ENCODE measurements at places on chromosomes 11 and 22.

DNA sequence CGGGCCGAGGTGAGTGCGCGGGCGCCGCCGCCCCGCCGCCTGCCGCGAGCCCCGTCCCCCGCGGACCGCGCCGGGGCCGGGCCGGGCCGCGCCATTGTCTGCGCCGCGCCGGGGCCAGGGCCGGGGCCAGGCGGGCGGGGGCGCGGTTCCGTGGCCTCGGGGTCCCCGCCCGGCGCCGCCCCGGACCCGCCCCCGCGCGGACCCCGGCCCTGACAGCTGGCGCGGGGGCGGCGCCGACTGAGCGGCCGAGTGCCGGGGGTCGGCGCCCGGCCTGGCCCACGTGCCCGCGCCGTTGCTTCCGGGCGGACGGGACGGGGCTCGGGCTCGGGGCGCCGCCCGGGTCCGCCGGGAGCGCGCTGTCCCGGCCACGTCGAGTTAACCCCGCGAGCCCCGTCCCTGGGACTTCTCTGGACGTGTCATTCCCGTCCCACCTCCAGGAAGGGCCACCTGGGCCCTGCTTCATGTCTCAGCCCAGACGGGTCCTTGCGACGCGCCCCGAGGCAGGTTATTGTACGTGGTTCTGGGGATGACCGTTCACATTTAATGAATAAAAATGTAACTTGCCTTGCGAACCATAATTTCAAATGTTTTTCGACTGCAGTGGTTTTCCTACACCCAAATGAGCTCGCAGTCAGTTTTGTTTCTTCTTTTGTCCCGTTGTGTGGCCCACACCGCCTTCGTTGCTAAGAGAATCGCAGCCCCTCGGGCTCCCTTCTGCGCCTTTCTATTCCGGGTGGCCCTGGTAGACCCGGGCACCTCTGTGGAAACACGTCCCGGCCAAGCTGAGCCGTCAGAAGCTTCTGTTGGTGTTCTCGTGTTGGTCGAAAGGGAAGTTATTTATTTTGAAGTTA is 562 bp downstream of the ZBED4 start:
- H3K27me3 ChIP-seq: no peaks in the 10 kb centered on the region
- H3K4me3 ChIP-seq: peak overlapping the region; percentile 93
- peak; percentile 55 for DNase-seq

- H3K4me1 ChIP-seq: peaks cover 31% of the 10 kb centered on the region
- H3K36me3 ChIP-seq: no peaks in the 10 kb centered on the region
- H3K27ac ChIP-seq: no peak overlapping the region
- no peaks in the 10 kb centered on the region for H3K27me3 ChIP-seq
Measured at GRCh38 chr11:109112821-109113280, 309.1 kb upstream of the C11orf87 start.

DNA sequence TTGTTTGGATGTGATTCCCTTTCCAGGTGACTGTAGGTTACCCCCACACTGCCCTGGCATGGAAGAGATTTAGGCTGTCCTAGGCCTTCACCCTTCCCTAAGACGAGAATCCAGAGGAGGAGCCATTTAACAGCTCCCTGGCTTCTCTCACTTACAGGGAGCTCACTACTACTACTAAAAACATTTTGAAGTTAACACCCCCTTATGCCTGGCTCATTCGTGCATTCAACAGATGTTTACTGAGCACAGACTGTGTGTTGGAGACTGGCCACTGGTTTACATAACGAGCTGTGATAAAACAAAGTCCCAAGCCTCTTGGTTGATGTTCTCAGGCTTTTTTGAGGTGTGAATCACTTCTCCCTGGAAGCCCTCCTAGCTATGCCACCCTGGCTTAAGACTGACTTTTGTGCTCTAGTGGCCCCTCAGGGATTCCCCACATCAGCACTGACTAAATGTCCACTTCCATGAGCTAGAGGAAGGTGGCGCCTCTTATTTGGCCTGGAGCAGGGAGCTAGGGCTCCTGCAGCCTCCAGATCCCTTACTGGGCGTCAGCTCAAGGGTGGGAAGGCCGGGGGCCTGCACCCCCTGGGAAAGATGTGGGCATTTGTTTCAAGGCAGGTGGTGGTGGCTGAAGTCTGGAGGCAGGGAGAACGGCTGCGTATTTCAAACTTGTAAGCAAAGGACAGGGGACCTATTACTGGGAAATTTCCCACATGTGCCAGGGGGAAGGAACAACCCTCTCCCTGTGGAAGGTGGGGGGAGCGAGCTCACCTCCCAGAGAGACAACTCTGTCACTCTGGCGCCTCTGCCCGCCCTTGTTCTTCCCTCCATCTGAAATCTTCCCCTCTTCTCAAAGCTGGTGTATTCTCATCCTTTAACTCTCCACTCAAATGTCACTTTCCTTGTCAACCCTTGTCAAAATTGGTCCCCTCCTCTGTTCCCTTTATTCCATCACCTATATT is 19.4 kb upstream of the MALAT1 start:
- DNase-seq: peak; percentile 14
- H3K27ac ChIP-seq: peak overlapping the region; percentile 98

GRCh38 chr11:65776710-65777141 is 4.0 kb downstream of the AP5B1 start:
- no peaks in the 10 kb centered on the region for H3K27me3 ChIP-seq
- H3K4me1 ChIP-seq: peaks cover 20% of the 10 kb centered on the region
- H3K4me3 ChIP-seq: no peak overlapping the region

GRCh38 chr11:67441731-67442351 is 1.4 kb downstream of the CORO1B start:
- H3K36me3 ChIP-seq: no peaks in the 10 kb centered on the region
- H3K4me3 ChIP-seq: no peak overlapping the region
- H3K4me1 ChIP-seq: peaks cover 1% of the 10 kb centered on the region
- no peaks in the 10 kb centered on the region for H3K27me3 ChIP-seq
- no peak overlapping the region for H3K27ac ChIP-seq

DNA sequence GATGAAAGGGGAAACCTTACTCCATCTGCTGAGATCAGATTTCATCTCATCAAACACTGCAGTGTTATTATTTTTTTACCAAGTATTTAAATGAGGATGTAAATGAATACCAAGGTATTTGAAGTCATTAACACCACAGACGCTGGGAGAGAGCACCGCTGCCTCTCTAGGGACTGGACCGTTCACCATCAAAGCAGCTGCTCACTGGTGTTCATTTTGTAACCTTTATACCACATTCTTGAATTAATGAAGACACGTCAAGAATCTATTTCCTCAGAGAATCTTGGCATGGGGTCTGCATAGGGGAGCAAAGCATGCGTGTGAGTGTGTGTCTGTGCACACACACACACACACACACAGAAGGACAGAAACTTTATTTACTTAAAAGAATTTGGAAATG is 15.6 kb downstream of the SIAE start:
- no peak for DNase-seq
- H3K36me3 ChIP-seq: peaks cover 22% of the 10 kb centered on the region
- H3K27me3 ChIP-seq: no peaks in the 10 kb centered on the region
- no peak overlapping the region for H3K27ac ChIP-seq
- H3K4me1 ChIP-seq: no peaks in the 10 kb centered on the region

DNA sequence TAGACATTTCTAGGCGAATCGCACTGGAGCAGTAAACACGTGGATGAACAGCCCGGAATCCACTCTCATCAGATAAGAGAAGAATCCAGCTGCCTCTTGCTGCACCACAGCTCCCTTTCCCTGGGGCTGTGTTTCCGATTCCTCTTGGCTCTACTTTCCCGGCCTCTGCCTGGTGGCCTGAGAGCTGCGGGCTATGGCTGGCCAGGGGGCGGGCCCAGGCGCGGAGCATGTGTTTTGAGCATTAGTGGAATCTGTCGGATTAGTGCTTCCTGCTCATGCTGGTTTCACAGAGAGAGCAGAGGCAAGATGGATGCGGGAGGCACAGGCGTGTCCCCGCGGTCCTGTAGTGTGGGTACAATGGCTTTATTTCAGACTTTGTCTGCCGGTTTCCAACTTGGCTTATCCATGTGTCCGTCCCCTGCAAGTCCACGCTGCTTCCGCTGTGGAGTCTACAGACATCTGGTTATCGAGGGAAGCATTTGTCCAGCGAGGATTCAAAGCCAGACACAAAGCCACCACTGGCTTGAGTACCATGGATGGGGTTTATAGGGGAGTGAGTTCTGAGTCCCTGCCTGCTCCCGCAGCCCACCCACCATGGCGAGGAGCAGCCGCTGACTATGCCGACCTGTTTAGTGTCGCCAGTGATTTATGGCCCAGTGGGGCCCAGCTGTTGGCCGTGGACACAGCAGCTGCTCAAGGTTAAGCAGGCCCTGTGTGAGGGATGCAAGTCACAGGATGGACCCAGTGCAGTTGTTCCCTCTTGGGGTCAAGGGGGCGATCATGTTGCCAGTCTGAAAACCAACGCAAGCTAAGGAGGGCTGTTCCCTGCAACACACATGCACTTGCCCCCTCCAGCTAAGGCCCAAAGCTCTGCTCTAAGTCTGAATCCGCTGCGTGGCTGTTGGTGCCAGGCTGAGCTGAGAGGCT is 43.3 kb upstream of the EP300 start:
- H3K27me3 ChIP-seq: no peaks in the 10 kb centered on the region
- H3K4me1 ChIP-seq: peaks cover 2% of the 10 kb centered on the region
- peak overlapping the region; percentile 60 for H3K4me3 ChIP-seq
- no peak overlapping the region for H3K27ac ChIP-seq
- no peaks in the 10 kb centered on the region for H3K36me3 ChIP-seq

DNA sequence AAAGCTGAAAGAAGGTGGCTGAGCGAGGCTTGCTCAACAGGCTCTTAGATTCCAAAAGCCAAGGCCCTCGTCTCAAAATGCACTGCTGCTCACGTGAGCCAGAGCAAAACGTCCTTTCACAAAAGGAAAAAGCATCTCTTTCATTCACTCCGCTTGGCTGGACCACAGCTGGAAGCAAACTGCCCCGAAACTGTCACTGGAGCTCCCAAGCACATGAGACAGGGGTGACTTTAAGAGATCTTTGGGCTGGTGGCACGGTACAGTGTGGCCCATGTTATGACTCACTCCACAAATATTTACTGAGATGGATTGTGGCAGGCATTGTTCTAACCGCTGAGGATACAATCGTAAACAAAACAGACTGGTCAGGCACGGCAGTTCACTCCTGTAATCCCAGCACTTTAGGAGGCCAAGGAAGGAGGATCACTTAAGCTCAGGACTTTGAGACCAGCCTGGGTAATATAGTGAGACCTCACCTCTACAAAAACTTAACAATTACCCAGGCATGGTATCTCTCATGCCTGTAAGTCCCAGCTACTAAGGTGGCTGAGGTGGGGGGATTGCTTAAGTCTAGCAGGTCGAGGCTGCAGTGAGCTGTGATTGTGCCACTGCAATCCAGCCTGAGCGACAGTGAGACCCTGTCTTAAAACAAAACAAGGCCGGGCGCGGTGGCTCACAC is 3.6 kb downstream of the PLA2G6 start:
- H3K4me3 ChIP-seq: no peak overlapping the region
- H3K27ac ChIP-seq: no peak overlapping the region
- no peak for DNase-seq
- no peaks in the 10 kb centered on the region for H3K36me3 ChIP-seq

GRCh38 chr11:35246745-35247144 is 107.8 kb downstream of the CD44 start:
- H3K4me3 ChIP-seq: no peak overlapping the region
- no peaks in the 10 kb centered on the region for H3K27me3 ChIP-seq
- no peaks in the 10 kb centered on the region for H3K4me1 ChIP-seq
- no peak for DNase-seq
- no peaks in the 10 kb centered on the region for H3K36me3 ChIP-seq
- H3K27ac ChIP-seq: no peak overlapping the region

GRCh38 chr22:26342745-26343410 is 86.2 kb upstream of the ASPHD2 start:
- peaks cover 5% of the 10 kb centered on the region for H3K27me3 ChIP-seq
- H3K4me3 ChIP-seq: no peak overlapping the region
- no peak for DNase-seq
- no peaks in the 10 kb centered on the region for H3K36me3 ChIP-seq
- no peaks in the 10 kb centered on the region for H3K4me1 ChIP-seq

- H3K27me3 ChIP-seq: no peaks in the 10 kb centered on the region
- peaks cover 5% of the 10 kb centered on the region for H3K4me1 ChIP-seq
- peak; percentile 51 for DNase-seq
- peaks cover 73% of the 10 kb centered on the region for H3K36me3 ChIP-seq
Measured at GRCh38 chr22:31272522-31273446, 19.5 kb downstream of the PIK3IP1 start.

GRCh38 chr11:112856133-112856532 is 105.1 kb upstream of the NCAM1 start:
- H3K36me3 ChIP-seq: no peaks in the 10 kb centered on the region
- no peak for DNase-seq
- H3K27ac ChIP-seq: no peak overlapping the region
- no peaks in the 10 kb centered on the region for H3K4me1 ChIP-seq

GRCh38 chr11:65777821-65778361 is 2.9 kb downstream of the AP5B1 start:
- no peak for DNase-seq
- H3K4me1 ChIP-seq: no peaks in the 10 kb centered on the region
- H3K36me3 ChIP-seq: peaks cover 23% of the 10 kb centered on the region
- H3K27ac ChIP-seq: no peak overlapping the region
- no peak overlapping the region for H3K4me3 ChIP-seq

- H3K4me1 ChIP-seq: no peaks in the 10 kb centered on the region
- H3K27me3 ChIP-seq: no peaks in the 10 kb centered on the region
- no peak overlapping the region for H3K4me3 ChIP-seq
- H3K36me3 ChIP-seq: peaks cover 22% of the 10 kb centered on the region
Measured at GRCh38 chr11:13368041-13368446, 90.5 kb downstream of the BMAL1 start.

GRCh38 chr11:587546-587945 is 11.3 kb downstream of the PHRF1 start:
- H3K4me1 ChIP-seq: peaks cover 4% of the 10 kb centered on the region
- DNase-seq: no peak
- no peaks in the 10 kb centered on the region for H3K27me3 ChIP-seq

- no peaks in the 10 kb centered on the region for H3K4me1 ChIP-seq
- no peak overlapping the region for H3K27ac ChIP-seq
- H3K27me3 ChIP-seq: no peaks in the 10 kb centered on the region
- no peak overlapping the region for H3K4me3 ChIP-seq
- no peak for DNase-seq
Measured at GRCh38 chr11:115919341-115920091, 415.3 kb upstream of the CADM1 start.

- H3K4me1 ChIP-seq: no peaks in the 10 kb centered on the region
- no peaks in the 10 kb centered on the region for H3K36me3 ChIP-seq
- DNase-seq: no peak
- H3K27ac ChIP-seq: no peak overlapping the region
- no peak overlapping the region for H3K4me3 ChIP-seq
Measured at GRCh38 chr11:125393331-125393730, 102.7 kb downstream of the FEZ1 start.

GRCh38 chr11:12330485-12331231 is 46.7 kb upstream of the PARVA start:
- no peaks in the 10 kb centered on the region for H3K36me3 ChIP-seq
- no peak for DNase-seq
- H3K27ac ChIP-seq: no peak overlapping the region
- peaks cover 11% of the 10 kb centered on the region for H3K27me3 ChIP-seq
- H3K4me1 ChIP-seq: no peaks in the 10 kb centered on the region
- H3K4me3 ChIP-seq: no peak overlapping the region

Measured in common myeloid progenitor, CD34-positive (primary cell).